CD8-positive, alpha-beta T cell (primary cell): ENCODE measurements at places on chromosomes 11 and 22. TPM values are rescaled to one million over a fixed set of nuclear protein-coding genes. Genes with fewer than 3 reads are reported as not detected.

Gene ELF5
- total RNA-seq, result not detected

Gene LIF
- 0.30 TPM for total RNA-seq

Gene SLC22A25
- total RNA-seq, result not detected

GRCh38 chr22:17970201-17970708 lies 54.1 kb downstream of the MICAL3 start:
- no peak for DNase-seq

Gene CECR2
- total RNA-seq, result 0.08 TPM

DNA sequence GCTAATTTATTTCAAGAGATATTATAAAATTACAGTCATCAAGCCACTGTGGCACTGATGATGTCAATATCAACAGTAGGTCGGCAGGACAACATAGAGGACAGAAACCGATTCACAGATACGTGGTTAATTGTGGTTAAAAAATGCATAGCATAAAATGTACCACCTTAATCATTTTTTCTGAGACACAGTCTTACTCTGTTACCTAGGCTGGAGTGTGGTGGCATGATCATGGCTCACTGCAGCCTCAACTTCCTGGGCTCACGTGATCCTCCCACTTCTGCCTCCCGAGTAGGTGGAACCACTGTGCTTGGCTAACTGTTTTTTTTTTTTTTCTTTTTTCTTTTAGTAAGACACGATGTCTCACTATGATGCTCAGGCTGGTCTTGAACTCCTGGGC lies 21.0 kb upstream of the TOLLIP start:
- no peak for DNase-seq

DNA sequence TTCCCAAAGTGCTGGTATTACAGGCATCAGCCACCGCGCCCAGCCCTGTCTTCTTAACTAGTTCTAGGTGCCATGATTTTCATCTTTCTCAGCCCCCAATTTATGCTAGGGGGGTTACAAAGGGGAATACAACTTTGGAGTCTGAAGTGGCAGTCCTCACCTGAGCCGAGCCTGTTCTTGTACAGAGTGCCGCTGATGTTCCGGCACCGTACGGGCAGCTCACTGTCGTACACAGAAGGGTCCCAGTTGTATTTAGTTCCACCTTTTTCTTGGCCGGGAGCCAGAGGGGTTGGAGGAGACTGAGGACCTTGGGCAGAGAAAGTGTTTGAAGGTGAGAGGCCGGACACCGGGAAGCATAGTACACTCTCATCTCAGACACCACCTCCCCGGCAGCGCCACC lies 7.3 kb downstream of the DEAF1 start:
- DNase-seq, result no peak

DNA sequence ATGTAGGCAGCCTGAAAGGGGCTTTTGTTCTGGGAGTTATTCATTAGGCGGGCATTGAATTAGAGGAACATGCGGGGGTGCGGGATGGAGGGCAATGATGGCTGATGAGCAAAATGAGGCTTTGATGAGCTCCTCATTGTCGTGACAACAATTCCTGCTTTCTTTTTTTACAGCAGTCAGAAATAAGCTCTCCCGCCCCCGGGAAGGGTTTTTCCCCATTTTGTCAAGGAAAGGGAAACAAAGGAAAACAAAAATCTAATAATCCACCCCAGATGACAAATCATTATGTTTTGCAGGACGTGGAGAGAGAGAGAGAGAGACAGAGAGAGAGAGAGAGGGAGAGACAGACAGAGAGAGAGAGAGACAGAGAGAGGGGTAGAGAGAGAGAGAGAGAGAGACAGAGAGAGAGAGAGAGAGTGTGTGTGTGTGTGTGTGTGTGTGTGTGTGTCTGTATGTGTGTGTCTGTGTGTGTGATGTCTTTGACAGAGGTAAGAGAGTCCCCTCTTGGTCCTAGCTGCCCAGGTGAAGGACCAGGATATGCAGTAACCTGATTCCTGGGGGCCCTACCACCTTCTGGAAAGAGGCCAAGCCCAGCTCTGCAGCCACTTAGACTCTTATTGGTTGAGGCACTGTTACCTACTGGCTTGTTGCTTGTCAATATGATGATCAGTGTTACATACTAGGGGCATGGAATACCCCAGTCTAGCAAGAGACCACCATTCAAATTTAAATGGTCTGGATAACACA lies 46.7 kb upstream of the PARVA start:
- no peak for DNase-seq

Gene RAC2
- total RNA-seq, result 152 TPM

DNA sequence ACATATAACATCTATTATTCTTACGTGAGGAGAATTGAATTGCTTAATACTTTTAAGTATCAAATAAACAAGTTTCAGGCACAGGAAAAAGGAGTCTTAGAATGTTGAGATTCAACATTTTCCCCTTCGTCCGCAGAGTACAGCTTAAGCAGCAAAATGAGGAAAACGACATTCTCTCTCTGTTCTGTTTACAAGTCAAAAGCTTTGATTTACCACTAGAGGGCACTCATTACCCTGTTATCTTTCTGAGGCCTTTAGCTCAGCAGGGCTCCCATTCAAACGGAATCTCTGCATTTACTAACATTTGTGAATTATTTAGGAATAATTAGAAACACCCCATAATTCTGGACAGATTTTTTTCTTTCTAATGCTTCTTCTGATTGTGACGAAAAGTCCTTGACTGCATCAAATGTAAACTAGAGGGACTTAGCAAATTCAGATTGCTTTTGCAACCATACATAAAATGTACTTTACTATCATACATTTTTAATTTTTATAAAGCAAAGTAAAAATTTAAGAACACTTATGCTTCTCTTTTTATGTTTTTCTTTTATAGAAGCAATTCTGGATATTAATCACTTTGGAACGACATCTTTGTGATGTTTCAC lies 75.0 kb downstream of the JRKL start:
- DNase-seq, result no peak

- no peak for DNase-seq
Observed at GRCh38 chr11:34323601-34324000, 34.2 kb downstream of the ABTB2 start.

DNA sequence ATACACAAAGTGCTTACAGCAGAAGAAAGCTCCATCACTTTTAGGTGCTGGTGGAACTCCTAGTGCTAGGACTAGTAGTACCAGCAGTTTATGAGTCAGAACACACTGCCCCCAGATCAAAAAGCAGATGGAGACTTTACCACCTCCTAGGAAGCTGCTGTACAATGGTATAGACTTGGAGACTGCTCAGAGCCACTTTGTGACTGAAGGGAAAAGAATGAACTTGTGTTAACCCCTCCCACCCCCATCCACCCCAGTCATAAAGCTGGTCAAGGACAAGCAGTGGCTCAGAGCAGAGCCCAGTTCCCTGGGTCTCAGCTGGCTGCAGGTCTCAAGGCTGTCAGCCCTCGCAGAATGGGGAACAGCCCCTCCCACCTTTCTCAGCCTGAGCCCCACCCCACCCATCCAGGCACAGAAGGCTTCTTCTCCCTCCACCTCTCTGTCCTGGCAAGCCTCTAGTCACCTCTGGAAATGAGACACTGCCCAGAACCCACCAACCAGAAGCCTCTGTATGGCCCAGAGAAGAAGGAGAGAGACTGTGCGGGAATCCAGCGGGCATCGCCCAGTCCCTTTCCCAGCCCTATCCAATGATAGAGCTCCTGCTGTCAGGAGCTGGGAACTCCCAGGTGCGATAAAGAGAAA lies 23.8 kb downstream of the PACSIN2 start:
- no peak for DNase-seq

Gene DDI1
- not detected for total RNA-seq

DNA sequence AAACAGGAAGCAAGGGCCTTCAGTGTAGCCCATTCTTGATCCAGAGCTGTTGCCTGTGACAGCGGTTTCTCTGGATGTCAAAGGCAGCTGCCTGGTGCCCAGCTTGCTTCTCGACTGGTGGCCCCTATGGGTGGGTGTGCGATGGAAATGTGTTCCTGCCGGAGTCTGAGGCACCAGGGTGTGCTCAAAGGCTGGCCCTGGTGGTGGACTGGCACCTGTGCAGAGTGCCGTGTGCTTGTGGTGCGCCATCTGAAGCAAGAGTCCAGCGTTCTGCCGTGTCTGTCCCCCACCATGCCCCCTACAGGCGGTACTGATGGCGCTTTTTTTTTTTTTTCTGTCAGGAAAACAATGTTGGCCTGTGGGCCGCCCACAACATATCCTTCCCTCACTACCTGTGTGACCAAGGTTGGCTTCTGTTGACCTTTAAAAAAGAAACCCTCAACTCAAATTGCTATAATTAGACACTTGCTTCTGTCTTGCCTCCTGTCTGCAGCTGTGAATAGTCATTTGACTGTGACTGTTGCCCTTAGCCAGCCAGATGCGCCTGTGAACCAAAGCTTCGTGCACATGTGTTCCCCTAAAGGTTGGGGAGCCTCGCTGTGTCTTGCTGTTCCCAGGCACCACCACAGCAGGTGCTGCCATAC lies 4.7 kb upstream of the RANBP1 start:
- DNase-seq, result no peak

GRCh38 chr22:43275545-43276317 lies 67.4 kb downstream of the SCUBE1 start:
- DNase-seq, result no peak

DNA sequence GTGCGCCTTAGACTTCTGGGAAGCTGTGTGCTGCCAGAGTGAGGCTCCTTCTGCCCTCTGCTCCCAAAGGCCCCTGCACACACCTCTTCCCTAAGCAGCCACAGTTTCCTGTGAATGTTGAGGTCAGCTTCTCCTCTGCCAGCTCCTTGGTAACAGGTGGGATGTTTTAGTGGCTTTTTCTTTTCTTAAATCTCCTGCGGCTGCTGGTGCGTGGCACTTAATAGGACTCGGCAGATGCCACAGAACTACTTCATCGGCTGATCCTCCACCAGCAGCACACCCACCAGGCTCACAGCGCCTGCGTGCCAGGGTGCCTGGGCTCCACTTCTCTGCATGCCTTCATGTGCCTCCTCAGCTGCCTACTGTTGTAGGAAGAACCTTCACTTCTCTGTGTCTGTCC lies 87.8 kb downstream of the RCN1 start:
- no peak for DNase-seq

GRCh38 chr11:78533399-78533798 lies 41.3 kb downstream of the NARS2 start:
- no peak for DNase-seq

DNA sequence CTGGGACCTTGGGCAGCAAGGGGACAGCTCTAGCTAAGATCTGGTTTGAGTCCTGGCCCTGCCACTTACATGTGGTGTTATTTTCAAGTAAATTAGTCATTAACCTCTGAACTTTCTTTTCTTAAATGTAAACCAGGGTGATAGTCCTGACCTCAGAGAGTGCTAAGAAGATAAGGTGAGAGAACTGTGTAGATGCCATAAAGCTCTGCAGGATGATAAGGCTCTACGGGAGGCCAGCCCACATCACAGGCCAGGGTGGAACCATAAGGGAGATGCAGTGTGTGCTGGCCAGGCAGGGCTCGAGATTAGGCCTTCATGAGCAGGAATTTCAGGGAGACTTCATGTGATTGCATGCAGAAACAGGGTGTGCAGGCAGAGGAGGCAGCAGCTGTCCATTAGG lies 24.2 kb downstream of the NECTIN1 start:
- DNase-seq, result no peak

DNA sequence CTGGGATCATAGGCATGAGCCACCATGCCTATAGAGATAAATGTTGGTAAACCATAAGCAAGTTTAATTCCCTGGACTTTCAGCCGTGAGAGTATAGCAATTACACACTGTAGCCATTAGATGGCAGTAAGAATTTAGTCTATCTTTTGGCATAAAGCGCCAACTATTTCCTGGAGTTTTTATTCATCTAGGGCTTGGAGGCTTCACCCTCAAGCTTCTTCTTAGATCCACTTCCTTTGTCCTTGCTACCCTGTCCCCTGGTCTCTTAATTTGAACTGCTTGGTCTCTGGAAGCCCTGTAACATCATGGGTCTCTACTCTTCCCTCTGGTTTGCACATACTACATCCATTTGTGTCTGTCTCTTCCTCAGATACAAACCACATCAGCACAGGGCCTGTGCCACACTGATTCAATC lies 38.2 kb downstream of the OR10A6 start:
- no peak for DNase-seq

DNA sequence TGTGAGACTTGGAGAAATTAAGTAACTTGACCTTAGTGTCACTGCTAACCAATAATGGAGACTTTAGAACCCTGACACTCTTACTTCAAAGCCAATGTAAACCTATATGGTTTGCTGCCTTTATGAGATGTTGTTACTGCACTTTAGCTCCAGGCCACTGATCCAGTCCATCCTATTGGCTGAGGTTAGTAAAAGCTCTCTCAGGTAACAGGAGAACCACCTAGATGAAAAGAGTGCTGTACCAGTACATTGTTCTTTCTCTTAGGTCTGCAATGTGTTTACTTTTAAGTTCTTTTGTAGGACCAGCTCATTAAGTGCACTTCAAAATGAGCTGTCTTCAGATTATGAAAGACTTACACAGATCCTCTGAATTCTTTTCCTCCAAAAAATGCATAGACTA lies 994.0 kb upstream of the FAT3 start:
- no peak for DNase-seq

Gene C1QTNF4
- 0.46 TPM for total RNA-seq

DNA sequence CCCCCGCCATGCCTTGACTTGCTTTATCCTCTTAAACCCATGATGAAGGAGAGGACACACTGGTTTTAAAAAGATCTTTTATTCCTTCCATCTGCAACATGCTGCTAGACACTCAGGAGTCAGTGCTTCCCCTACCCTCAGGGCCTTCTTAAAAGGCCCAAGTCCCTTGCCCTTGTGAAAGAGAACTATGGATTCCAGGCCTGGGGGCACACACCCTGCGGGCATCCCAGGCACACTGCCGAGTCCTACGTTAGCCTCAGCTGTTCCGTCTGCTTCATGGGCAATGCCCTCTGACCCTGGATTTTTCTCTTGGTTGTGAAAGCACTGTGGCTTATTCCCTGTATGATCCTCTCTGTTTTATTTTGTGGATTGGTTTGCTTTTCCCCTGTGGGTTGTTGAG lies 35.1 kb upstream of the RAB1B start:
- no peak for DNase-seq

DNA sequence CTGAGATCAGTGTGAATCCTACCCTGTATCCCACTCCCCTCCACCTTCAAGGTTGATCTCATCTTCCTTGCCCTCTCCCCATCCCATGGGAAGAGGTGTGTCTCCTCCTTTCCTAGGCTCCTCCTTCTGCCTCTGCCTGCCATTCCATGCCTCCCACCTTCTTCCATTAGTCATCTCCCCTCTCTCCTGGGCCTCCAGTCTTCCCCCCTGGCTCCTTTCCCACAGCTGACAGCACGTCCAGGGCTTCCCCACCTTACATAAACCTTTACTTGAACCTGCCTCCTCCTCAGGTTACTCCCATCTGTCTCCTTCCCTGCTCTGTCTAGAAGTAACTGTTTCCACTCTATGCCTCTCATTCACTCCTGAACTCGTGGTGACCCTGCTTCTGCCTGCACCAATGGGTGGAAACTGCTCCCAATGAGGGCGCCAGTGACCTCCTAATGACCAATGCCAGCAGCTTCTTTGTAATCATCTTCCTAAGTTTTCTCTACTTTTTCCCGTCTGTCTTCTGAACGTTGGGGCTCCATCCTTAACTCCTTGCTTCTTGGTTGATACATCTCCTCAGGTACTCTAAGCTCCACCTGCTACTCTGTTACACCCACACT lies 266.9 kb upstream of the NARS2 start:
- DNase-seq, result no peak

Gene NDUFS3
- 179 TPM for total RNA-seq
